CD4-positive, alpha-beta T cell treated with Interleukin-17A for 1 hour (primary cell): ENCODE measurements at places on chromosomes 7 and 10.

DNA sequence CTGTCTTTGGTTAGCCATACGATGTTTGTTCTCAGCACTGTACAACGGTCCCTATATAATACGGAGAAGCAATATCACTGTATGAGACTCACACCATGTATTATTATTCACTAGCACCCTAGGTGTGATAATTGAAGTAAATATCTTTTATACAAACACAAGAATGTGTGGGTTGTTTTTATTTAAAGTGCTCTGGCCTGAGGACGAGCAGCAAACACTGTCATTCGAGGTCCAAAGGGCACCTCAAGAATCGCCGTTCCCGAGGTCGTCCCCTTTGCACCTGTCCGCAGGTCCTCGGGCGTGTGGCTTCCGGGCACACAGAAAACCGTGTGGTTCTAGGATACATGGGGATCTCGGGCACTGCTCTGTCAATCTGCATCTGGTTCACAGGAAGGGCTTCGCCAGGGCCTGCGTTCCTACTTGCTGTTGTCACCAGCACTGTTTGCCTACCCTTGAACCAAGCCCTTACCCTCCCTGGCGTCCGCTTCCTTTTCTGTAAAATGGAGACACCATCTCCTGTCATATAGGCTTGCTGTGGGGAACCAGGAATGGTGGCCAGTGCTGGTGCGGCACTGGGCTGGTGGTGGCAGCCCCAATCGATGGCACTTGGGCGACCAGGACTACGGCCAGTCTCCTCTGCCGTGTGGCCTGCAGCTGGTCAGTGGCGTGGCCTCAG is 28.5 kb upstream of the SH2B2 start:
- DNase-seq: no peak

- no peak for DNase-seq
Observed at GRCh38 chr10:113930482-113931057, 76.1 kb downstream of the NHLRC2 start.

- DNase-seq: no peak
Observed at GRCh38 chr10:132138133-132138532, 48.6 kb upstream of the DPYSL4 start.

- peak; percentile 22 for DNase-seq
Observed at GRCh38 chr7:32479574-32480200, 10.5 kb downstream of the LSM5 start.

- no peak for DNase-seq
Observed at GRCh38 chr10:107496594-107496993, 332.1 kb upstream of the SORCS1 start.

DNA sequence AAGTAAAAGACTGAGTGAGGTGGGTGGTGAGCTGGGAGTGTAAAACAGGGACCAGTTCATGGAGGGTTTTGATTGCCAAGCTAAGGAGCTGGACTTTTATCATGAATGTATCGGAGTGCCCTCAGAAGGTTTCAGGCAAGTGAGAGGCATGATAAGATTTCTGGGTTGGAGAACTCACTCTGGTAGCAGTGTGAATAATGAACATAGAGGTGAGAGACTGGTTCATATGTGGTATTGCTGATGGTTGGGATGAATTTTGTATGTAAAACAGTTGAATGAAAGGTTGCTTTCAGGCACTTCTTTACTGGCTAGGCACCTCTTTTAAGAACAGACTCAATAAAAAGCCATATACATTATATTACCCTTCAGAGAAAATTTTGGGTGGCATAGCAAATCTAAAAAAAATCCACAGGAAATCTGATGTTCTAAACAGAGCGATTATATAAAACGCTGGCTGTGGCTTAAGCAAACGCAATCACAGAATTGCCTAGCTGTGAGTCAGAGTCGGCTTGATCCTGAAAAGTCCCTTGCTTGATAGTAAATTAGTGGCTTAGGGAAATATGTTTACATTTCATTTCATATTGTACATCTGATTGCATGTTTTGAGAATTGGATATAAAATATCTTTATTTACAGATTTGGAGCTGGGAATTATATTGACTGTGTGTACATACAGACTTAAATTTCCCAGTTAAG is 92.9 kb upstream of the HDAC9 start:
- DNase-seq: no peak

DNA sequence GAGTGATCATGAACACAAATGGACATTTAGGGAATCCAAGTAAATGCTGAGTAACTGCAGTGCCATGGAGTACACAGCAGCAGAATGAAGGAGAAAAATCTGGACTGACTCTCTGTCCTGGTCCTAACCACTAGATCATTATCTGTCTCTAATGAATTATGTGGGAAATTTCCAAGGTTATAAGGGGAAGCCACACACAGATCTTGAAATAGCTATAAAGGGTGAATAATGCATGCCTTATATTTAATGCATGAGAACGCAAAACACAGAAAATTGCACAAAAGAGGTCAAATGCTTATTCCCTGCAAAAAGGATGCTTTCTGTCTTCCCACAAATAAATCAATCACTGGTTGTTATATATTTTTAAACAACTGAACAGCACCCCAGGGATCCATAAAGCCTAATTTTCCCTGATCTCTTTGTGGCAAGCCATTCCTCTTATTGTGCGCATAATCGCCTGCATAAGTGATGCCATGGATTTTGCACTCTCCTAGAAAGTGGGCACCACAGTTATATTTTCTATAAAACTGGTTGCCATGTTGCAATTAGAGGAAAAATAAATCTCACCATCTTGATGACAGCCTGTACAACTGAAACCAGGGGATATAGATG is 201.8 kb downstream of the XPNPEP1 start:
- DNase-seq: no peak

GRCh38 chr7:135710417-135711138 is 17.4 kb downstream of the SLC13A4 start:
- DNase-seq: peak; percentile 2

DNA sequence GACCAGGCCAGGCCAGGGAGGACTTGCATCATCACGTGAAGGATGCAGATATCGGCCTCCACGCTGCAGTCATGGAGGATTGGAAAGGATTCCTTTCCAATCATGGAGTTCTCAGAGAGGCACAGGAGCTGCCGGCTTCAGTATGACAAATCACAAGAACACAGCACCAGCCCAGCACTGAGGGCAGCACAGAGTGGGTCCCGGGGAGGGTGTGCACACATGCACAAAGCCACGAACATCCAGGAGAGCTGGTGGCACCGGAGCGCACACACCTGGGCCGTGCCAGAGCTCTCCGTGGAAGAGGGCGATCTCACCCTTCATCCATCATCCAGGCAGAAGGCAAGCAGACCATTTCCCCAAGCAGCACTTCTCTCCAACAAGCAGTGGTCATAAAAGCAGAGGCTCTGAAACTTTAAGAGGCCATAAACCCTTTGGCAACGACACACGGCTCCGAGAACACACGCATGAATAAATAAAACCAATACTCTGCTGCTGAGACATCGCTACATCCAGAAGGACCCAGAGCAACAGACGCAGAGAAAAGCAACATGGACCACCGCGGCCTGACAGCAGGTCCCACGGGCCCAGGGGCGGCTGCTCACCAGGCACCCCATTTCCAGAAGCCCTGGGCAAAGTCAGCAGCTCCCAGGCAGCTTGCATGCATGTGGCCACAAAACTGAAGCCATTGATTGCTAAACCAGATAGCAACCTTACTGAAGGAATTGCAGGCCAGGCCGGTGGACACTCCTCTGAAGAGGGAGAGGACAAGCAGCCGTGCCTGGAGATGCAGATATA is 180.8 kb downstream of the USP6NL start:
- no peak for DNase-seq

DNA sequence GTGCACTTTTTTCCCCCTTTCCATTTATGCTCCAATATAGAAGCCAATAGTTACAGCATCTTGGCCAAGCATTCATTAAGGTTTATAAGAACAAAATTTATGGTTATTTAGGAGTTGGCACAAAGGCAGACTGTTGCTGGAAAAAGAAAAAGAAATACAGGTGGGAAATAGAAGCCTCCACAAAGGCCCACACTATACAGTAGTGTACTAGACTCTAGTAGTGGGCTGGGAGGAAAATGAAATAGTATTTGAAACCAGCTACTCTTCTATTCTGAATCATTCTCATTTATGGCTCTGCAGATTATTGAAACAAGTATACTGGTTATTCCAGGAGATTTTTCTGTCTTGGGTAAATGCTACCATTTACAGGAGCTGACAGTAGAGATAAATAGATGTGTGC is 80.9 kb upstream of the CDK6 start:
- DNase-seq: no peak

GRCh38 chr7:35519971-35520809 is 174.7 kb downstream of the HERPUD2 start:
- peak; percentile 61 for DNase-seq

DNA sequence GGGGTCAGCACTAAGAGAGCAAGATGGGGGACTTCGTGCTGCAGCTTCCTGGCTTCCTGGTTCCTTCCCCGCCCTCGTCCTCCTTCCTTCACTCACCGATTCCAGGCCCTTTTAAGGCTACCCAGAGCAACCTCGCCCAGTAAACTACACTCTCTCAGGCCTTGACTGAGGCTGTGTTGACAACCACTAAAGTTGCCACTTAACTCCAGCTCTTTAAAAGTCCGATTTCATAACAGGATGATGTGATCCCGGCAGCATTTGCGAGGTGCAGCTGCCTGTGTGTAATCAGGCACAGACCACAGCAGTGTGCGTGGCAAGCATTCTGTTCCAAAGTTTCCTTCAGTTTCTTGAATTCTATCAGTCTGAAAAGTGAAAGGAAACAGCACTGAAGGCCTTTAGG is 110.6 kb downstream of the RAB11FIP2 start:
- DNase-seq: no peak

GRCh38 chr7:131600085-131600881 is 43.9 kb upstream of the PODXL start:
- DNase-seq: no peak

- DNase-seq: no peak
Observed at GRCh38 chr10:76559892-76560220, 1077.8 kb downstream of the KCNMA1 start.

GRCh38 chr7:12984117-12984516 is 296.7 kb downstream of the ARL4A start:
- no peak for DNase-seq

GRCh38 chr10:11720260-11720741 is 21.9 kb upstream of the ECHDC3 start:
- no peak for DNase-seq

- DNase-seq: no peak
Observed at GRCh38 chr7:1407892-1408291, 51.4 kb downstream of the MICALL2 start.

GRCh38 chr7:271266-272107 is 18.5 kb upstream of the FOXL3 start:
- DNase-seq: no peak

DNA sequence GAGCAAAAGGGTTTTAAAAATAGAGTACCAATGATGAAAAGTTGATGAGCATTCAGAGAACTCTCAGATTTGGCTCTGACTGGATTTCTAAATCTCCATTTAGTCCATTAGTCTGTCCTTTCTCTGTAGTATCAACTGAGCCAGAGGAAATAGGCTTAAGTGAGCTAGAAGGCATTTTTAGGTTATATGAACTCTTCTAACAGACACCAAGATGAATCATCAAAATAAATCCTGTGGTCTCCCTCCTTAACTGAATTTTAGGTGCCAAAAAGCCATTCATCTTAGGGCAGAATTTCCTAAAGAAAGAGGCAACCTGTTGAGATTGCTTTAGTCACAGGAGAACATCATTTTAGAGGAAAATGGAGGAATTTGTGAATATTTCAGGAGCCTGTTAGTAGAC is 305.1 kb downstream of the AUTS2 start:
- no peak for DNase-seq

DNA sequence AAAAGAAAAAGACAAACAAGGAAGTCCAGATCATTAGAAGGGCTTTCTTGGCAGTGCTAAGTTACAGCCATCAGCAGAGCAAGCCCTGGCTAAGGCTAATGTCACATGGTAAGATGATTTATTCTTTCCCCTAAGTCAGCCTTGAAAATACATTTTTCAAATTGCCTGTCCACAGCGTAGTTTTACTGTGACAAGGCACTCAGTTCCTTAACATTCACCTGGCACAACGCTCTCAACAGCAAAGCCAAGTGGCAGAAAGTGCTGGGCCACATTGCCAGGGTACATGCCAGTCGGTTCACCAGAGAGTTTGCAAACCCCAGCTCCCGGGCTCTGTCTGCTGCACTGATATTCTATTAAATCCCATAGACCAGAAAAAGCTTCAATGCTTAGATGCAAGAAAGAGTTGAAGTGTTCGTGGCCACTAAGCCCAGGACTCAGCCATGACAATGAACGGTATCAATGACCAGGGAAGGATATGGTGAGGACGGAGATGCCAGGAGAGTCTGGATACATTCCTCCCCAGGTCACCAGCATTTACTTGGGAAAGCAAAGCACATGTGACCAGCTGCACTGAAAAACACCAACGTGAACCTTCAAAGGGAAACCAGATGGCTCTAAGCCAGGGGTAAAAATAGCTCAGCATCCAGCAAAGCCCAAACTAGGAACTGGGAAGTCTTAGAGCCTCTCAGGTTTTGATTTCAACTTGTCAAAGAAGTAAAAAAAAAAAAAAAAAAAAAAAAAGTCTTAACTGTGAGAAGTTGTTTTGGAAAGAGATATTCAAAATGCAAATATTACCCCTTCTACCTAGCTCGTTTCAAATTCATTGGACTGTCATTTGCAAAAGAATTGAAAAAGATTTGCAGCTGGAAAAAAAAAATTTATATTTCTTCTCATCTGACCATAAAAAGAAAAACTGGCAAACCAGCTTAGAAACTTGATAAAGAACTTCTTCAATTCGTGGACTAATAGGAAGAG is 23.9 kb upstream of the MPP7 start:
- no peak for DNase-seq

DNA sequence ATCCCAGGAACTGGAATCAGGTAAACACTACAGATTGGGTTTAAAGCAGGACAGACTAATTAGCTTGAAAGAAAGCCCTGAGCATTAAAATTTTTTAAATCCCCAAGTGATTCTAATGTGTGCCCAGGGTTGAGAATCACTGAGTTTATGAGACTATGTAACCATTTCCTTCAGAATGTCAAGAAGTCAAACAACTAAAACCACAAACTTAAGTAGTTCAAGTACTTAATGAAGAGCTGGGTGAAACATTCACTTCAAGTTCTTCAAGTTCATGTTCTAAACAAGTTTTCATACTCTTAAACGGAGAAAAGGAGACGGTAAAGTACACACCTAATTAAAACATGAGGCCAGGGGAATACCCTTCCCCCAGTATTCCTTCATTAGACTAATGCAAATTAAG is 28.2 kb upstream of the TLL2 start:
- no peak for DNase-seq

- DNase-seq: no peak
Observed at GRCh38 chr10:369684-370448, 234.6 kb downstream of the ZMYND11 start.

DNA sequence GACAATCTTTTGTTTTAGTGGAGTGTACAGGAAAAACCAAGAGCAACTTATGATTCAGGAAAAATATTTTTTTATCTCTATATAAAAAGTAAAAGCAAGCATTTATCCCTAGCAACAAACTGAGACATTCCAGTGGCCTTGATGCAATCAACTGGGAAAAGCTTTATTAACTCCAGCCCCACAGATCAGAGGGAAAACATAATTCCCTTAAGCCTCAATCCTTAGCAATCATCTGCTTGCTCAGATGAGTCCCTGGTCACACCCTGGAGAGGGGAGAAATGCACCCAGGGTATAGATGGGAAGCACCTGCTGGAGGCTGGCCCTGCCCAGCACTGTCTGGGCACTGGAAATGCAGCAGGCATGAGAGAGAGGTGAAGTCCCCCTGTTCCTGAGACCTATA is 636.6 kb downstream of the TNS3 start:
- no peak for DNase-seq
